ENCODE measurements at places on chromosomes 2 and 18. TPM values are rescaled to one million over a fixed set of nuclear protein-coding genes. Genes with fewer than 3 reads are reported as not detected.

- DNase-seq: no peak
These were observed 818.3 kb upstream of the GYPC start for GRCh38 chr2:125837611-125838010.

GRCh38 chr2:29115797-29116781, 874 bp downstream of the CLIP4 start:
- DNase-seq: peak; percentile 73

DNA sequence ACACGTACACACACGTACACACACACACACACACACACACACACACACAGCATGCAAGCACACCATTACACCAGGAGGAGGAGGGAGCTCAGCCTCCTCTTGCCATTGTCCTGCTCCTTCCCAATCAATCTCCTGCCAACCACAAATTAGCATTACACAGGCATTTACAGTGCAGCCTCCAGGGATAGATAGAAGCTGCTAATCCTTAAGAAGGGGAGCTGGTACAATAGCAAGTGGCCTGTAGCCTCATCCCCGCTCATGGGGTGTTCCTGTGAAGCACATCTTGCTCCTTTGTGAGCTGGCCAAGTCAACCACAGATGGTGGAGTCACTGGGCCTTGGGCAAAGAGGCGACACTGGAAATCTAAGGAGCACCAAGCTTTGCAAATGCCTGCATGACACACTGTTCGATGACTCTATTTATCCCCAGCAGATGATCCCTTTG, 110.3 kb upstream of the PKDCC start:
- no peak for DNase-seq

PMAIP1 gene
- total RNA-seq: 4.9 TPM

LIMS1 gene
- total RNA-seq: 60.1 TPM

DNA sequence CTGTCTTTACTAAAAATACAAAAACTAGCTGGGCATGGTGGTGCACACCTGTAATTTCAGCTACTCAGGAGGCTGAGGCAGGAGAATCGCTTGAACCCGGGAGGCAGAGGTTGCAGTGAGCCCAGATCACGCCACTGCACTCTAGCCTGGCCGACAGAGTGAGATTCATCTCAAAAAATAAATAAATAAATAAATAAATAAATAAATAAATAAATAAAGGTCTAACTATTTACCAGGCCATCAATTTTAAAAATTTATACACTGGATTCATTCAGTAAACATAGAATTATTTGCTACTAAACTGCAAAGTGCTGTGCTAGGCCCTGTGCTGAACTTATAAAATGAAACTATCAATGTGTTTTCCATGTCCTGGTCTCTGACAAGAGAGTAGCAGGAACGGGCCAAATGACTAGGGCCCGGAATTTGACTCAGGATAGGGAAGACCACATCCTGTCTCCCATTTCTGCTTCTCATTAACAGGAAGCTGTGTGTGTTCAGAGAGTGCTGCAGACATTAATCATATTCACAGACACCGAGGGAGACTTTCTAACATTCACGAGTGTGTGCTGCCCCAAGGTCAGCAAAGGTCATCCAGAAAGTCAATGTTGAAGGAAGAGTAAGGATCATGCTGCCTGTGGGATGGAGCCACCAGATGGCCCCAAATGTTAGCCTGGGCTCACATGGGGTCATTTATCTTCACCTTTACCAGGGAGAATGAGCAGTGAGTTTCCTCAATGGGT, 95.8 kb downstream of the SPP2 start:
- no peak for DNase-seq

DNA sequence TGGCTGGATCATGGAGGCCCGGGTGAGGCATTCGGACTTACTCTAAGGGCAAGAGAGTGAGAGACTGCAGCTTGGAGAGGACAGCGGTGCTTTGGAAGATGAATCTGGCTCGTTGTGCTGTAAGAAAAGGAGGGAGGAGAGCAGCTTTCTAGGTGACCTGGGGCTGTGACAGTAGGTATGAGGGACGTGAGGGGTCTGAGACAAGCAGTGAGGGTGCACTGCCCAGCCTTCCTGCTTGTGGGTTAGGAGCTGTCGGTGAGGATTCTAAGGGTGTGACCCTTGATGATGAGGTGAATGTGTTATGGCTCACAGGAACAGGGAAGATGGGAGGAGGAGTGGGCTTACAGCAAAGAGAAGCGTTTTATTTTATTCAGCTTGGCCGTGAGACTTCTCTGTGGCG, 27.1 kb upstream of the RHOB start:
- DNase-seq: peak; percentile 29

DNA sequence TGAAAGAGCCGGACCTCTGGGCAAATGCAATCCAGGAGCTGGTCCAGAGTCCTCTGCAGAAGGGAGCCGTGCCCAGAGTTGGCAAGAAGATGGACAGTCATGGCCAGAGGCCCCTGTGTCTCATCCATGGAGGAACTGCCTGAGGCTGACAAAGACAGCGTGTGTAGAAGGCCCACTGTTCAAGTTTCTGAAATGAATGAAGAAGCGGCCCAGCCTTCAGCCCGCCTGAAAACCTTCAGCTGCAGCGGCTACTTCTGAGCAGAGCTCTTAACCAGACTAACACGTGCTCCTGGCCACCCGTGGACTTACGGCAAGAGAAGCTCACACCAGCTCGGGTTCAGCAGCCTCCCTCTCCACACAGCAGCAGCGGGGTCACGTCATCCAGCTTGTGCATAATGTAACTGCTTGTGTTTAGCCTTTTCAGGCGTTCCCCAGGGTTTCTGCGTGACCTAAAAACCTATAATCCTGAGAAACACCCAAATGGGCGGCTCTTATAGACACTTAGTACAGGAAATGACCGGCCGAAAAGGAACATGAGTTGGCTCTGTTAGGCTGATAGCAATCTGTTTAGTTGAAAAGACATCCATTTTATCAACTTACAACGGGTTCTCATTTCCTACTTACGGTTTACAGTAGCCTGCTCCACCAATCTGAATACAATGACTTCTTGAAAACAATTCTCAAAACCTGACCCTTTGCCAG, at the start of gene FAM124B:
TSS of gene FAM124B (minus strand) at position 467 of the 702 bp plus-strand sequence. CDS start at position 128, 339 bp downstream.
- DNase-seq: peak; percentile 58

FN1 gene
- 125 TPM for total RNA-seq

POTEC gene
- total RNA-seq: not detected

DNA sequence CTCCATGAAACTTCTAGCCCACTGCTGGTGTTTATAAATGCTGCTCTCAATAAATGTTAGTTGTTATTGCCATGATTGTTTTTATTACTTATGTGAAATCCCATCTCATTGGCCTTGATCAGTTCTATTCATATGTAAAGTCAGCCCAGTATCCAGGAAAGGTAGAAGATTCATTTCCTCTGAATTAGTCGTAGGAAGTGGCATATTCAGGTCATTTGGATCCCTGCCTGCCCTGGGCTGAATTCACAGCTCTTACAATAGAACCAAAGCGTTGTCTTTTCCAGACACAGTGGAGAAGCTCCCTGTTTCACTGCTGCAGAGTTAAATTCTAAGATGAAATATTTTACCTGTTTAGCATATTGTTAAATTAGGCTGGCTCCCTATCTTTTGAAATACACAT, 70.3 kb downstream of the MAIP1 start:
- no peak for DNase-seq

- no peak for DNase-seq
These were observed 1706.1 kb upstream of the CELF4 start for GRCh38 chr18:39271654-39272053.

LYG2 gene
- not detected for total RNA-seq

GRCh38 chr2:216888887-216889622, 29.2 kb upstream of the TNP1 start:
- DNase-seq: no peak

All from ureter (tissue), 1 donor.